Sciatic nerve (tissue), 2 donors: ENCODE measurements at places on chromosomes 1 and 21. TPM values are rescaled to one million over a fixed set of nuclear protein-coding genes. Genes with fewer than 3 reads are reported as not detected.

The SLX9 gene
- total RNA-seq = 17.1 TPM

The COA6 gene
- 13.4 TPM for total RNA-seq

The NPHS2 gene
- total RNA-seq = not detected

The DENND2C gene
- total RNA-seq = 4.5 TPM

The SPRR2F gene
- total RNA-seq = not detected

The RAB42 gene
- total RNA-seq = 5.8 TPM

The SH2D2A gene
- 1.6 TPM for total RNA-seq

The DNM3 gene
- total RNA-seq = 16.4 TPM

The TXNIP gene
- 609 TPM for total RNA-seq

The INTS3 gene
- 72.4 TPM for total RNA-seq

The FAM151A gene
- not detected for total RNA-seq

The SDC3 gene
- total RNA-seq = 84.9 TPM

The CYP4Z1 gene
- total RNA-seq = 3.5 TPM

The WNT3A gene
- total RNA-seq = not detected

The GJB4 gene
- not detected for total RNA-seq

The ACKR1 gene
- 156 TPM for total RNA-seq

The CFAP74 gene
- total RNA-seq = 0.09 TPM

The TRIM58 gene
- total RNA-seq = 22.9 TPM

The LRRC3 gene
- 6.8 TPM for total RNA-seq

The CNN3 gene
- 419 TPM for total RNA-seq

The TNFRSF1B gene
- total RNA-seq = 90.9 TPM

The CHODL gene
- 1.5 TPM for total RNA-seq

The SLC2A5 gene
- total RNA-seq = 9.4 TPM

The CR1L gene
- total RNA-seq = 0.45 TPM

The CACYBP gene
- total RNA-seq = 82.2 TPM

The CFAP107 gene
- total RNA-seq = not detected

The CLDN19 gene
- 243 TPM for total RNA-seq

The ACBD6 gene
- total RNA-seq = 33.4 TPM

The C1QB gene
- 122 TPM for total RNA-seq

The PGLYRP3 gene
- total RNA-seq = not detected

The PLA2G2A gene
- 494 TPM for total RNA-seq
